ENCODE measurements at places on chromosomes 11 and 22. TPM values are rescaled to one million over a fixed set of nuclear protein-coding genes. Genes with fewer than 3 reads are reported as not detected.

CHEK1 gene
- 30.3 TPM for total RNA-seq

DNAJB7 gene
- not detected for total RNA-seq

TEX54 gene
- total RNA-seq = not detected

LARGE1 gene
- total RNA-seq = 7.2 TPM

MRPL49 gene
- total RNA-seq = 54.2 TPM

DNA sequence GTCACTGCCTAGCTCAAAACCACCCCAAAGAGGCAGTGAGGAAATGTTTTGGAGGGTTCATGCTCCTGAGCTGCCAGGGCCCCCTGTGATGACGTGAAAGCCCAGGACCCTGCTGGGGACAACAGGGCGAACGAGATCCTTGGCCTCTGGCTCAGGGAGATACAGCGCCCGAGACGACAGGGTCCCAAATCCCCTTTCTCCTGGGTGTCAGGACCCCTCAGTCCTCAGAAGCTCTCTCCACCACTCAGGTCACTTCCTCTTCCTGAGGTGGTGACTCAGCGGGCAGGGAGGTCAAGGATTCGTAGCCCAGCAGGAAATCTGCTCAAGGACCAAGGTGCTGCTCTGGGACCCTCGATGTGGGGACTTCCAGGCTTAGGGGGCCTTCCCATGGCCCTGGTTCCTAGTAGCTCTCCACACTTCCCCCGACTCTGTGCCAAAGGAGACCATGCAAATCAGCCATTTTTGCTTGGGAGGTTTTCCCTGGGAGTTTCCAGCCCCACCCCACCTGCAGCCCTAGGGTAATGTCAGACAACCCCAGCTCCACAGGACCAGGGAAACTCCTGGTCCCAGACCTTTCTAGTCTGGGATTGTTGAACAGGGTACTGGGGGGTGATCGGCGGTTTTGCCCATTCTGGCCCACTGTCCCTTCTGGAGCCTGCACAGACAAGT, 12.8 kb downstream of the BCL9L start:
- peaks cover 5% of the 10 kb centered on the region for H3K36me3 ChIP-seq
- no peak overlapping the region for H3K4me3 ChIP-seq
- peak; percentile 24 for DNase-seq
- peak overlapping the region; percentile 96 for H3K27ac ChIP-seq
- H3K27me3 ChIP-seq = no peaks in the 10 kb centered on the region
- peaks cover 65% of the 10 kb centered on the region for H3K4me1 ChIP-seq

DNA sequence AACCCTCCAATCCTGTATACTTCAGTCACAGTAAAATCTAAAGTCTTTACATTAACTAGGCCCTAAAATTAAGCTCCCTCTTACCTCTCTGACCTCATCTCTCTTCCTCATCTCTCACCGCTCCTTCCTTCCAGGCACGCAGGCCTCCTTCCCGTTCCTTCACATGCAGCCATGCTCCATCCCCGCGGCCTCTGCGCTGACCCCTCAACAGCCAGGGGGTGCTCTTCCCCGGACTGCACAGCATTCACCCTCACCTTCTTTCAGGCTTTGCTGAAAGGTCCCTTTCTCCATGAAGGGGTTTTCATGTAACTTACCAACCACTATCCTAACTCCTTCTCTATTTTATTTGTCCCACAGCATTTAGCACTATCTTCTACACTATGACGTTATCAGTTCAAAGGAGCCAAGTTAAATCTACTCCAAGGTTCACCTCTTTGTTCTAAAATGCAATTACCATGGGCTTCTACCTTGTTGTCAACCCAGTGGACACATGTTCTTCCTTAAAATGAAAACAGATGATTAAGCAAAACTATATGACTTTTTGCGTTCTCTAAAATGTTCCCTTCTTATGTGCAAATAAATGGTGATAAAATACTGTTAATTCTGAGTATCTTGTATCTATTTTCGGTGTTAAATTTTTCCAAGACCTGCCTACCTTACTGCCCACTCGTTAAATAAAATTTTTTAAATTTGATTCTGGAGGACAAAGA, 57.8 kb upstream of the APOA1 start:
- peaks cover 19% of the 10 kb centered on the region for H3K36me3 ChIP-seq
- no peak for DNase-seq
- no peaks in the 10 kb centered on the region for H3K27me3 ChIP-seq
- H3K27ac ChIP-seq = no peak overlapping the region
- H3K4me1 ChIP-seq = no peaks in the 10 kb centered on the region

DNA sequence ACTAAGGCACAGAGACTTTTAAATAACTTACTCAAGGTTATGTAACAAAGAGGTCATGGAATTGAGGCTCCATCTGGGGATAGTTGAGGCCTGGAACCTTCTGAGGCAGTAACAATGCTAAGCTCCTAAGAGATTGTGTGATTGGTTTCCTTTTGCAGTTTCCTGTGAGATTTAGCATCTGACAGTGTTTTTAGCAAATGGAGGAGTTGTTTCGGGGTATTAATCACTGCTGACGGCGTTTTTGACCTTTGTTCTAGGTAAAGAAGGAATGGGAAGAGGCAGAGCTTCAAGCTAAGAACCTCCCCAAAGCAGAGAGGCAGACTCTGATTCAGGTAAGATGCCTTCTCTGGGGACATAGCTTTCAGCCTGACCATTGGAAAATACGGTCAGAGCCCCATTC, 32.1 kb upstream of the ST14 start:
- H3K4me3 ChIP-seq = no peak overlapping the region
- peaks cover 45% of the 10 kb centered on the region for H3K36me3 ChIP-seq
- H3K27me3 ChIP-seq = no peaks in the 10 kb centered on the region
- peaks cover 3% of the 10 kb centered on the region for H3K4me1 ChIP-seq
- no peak overlapping the region for H3K27ac ChIP-seq

DNA sequence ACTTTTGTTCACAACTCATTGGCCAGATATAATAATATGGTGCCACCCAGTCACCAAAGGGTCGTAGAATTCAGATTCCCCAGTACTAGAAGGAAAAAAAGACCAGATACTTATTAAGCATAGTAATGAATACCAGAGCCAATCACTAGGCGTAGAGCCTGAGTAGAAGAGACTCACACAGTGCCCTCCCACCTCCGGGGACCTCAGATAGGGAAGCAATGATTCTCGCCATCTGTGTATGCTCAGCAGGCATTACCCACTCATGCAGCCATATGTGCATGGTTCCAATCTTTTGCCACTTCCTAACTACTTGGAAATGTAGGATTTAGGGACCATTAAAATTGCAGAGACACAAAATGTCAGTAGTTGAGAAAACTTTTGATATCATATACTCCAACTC, 85.3 kb downstream of the C11orf87 start:
- H3K4me1 ChIP-seq = no peaks in the 10 kb centered on the region
- H3K36me3 ChIP-seq = no peaks in the 10 kb centered on the region
- no peak for DNase-seq
- no peak overlapping the region for H3K4me3 ChIP-seq

DNA sequence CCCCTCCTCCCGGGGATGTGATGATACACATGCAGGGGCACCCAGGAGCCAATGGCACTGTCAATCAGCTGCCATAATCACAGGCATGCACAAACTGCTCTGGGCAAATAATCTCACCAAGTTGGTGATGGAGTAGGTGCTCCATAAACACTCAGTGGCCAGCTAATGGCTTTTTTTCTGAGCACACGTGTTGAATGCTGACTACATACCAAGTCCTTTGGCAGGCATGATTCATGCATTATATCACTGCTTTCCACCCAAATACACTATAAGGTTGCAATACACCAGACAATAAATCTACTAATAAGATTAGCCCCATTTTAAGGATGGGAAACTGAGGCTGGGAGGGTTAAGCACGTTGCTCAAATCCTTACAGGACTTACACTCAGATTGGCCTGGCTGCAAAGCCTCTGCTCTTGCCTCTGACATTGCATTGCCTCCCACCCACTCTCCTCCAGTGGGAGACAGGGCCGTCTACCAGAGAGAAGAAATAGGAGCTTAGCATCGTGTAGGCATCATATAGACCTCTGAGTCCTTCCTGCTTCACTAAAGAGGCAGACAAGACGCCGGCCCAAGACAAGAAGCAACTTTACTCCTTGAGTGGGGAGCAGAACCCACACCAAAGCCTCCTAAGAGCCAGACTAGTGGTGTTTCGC, 32.7 kb upstream of the ACCSL start:
- H3K4me1 ChIP-seq = peaks cover 9% of the 10 kb centered on the region
- no peaks in the 10 kb centered on the region for H3K27me3 ChIP-seq
- H3K36me3 ChIP-seq = no peaks in the 10 kb centered on the region

DNA sequence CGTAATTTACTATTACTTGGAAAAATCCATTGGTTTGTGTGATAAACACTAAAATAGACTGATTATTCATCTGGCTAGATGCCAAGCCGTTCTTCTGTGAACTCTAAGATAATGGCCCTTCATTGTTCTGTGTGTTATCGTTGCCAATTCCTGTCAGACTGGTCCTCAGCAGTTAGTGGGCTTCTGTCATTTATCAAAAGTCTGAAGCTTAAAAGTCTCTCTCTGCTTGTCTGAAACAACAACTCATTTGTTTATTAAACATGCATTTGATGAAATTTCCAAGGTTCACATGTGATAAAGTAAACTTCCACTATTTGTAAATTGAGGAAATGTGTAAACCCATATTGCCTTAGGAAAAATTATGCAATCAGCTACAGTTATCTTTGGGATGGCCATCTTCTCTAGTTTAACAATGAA, 21.1 kb upstream of the RDX start:
- no peak overlapping the region for H3K27ac ChIP-seq
- peaks cover 2% of the 10 kb centered on the region for H3K4me1 ChIP-seq
- DNase-seq = peak; percentile 49
- H3K4me3 ChIP-seq = no peak overlapping the region
- H3K27me3 ChIP-seq = no peaks in the 10 kb centered on the region

- H3K27me3 ChIP-seq = no peaks in the 10 kb centered on the region
- H3K36me3 ChIP-seq = no peaks in the 10 kb centered on the region
- H3K27ac ChIP-seq = peak overlapping the region; percentile 30
- H3K4me1 ChIP-seq = peaks cover 10% of the 10 kb centered on the region
- no peak for DNase-seq
Observed at GRCh38 chr11:64887757-64888405, 9.5 kb upstream of the EHD1 start.

DNA sequence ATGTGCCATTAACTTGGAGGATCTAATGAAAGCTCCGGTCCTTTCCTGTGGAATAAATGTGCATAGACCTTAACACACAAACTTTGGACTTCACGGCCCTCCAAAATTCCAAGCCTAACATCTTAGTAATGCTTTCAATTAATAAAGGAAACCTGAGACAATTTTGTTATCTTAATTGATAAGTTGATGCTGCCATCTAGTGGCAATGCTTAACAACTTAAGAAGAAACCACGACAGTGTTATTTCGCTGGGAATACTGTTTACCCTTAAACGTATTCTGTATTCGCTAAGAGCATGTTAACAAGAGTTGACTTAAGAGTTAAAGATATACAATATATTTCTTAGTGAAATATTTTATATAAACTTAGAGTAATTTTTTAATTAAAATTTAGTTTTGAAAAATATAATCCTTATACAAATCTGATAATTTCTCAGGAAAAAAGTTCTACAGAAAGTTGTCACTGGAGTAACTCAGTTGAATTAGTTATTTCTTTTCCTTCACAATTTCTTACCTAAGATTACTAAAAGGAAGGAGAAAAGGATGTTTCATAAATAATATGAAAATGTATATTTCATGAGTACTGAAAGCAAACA, 35.0 kb upstream of the OR9G4 start:
- H3K4me1 ChIP-seq = no peaks in the 10 kb centered on the region
- H3K27me3 ChIP-seq = no peaks in the 10 kb centered on the region
- peak; percentile 54 for DNase-seq
- H3K36me3 ChIP-seq = no peaks in the 10 kb centered on the region

DNA sequence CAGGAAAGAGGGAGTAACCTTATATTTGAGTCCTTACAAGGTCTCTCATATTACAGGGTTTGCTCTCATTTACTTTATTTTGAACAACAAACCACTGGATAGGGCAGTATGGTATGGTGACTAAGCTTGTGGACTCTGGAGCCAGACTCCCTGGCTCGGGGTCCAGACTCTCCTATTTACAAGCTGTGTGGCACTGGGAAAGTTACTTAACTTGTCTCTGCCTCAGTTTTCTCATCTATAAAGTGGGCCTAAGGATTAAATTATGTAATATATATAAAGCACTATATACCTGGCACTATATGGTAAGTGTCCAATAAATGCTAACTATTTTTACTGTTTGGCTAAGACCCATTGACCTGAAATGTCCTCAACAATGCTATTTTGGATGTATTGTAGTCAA, 1.7 kb upstream of the DCHS1 start:
- H3K36me3 ChIP-seq = no peaks in the 10 kb centered on the region
- no peak overlapping the region for H3K4me3 ChIP-seq
- no peak overlapping the region for H3K27ac ChIP-seq
- DNase-seq = peak; percentile 28

- 0 out of 2 replicates have a peak, but pooled peaks cover 2% of the 10 kb centered on the region for H3K4me1 ChIP-seq
- peak; percentile 41 for DNase-seq
- H3K27me3 ChIP-seq = no peaks in the 10 kb centered on the region
- no peak overlapping the region for H3K27ac ChIP-seq
Observed at GRCh38 chr11:29208117-29208516, 808.7 kb downstream of the KCNA4 start.

DNA sequence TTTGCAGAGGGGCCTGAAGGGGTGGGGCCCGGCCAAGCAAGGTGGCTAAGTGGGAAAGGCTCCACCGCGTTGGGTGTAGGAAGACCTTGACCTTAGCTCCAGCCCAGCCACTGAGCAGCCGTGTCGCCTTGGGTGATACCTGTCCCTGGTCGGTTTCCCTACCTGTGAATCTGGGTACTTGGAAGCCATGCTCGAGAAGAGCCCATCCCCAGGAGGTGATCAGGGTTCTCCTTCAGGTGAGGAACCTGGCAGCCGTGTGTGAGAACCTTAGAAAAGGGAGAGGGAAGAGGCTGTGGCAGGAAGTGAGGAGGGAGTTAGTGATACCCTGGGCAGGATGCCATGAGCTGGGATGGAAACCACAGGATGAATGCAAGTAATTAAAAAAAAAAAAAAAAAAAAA, 21.6 kb downstream of the PPARA start:
- H3K27me3 ChIP-seq = no peaks in the 10 kb centered on the region
- peak; percentile 74 for DNase-seq
- peaks cover 1% of the 10 kb centered on the region for H3K36me3 ChIP-seq

- no peaks in the 10 kb centered on the region for H3K4me1 ChIP-seq
- H3K27ac ChIP-seq = no peak overlapping the region
- H3K36me3 ChIP-seq = no peaks in the 10 kb centered on the region
- H3K4me3 ChIP-seq = no peak overlapping the region
- H3K27me3 ChIP-seq = peaks cover 6% of the 10 kb centered on the region
- DNase-seq = no peak
Observed at GRCh38 chr11:68140496-68141245, 19.5 kb upstream of the CHKA start.

DNA sequence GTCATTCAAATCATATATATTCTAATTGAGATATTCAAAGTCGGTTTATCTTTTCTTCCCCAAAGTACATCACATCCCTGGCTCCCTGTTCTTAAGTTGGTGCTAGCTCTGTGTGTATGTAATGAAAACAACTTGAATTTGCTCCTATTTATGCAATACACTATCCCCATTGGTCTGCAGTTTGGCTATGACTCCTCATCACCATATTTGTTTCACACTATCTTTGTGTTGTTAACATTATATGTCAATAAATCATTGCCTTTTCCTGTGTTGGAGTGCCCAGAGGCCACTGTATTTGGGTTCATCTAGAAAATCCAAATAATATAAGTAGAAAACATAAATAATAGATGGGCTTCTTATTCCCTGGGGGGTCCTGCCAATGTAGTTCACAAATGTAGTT, 306.6 kb upstream of the TENM4 start:
- no peaks in the 10 kb centered on the region for H3K36me3 ChIP-seq
- no peaks in the 10 kb centered on the region for H3K27me3 ChIP-seq
- H3K4me3 ChIP-seq = no peak overlapping the region
- DNase-seq = no peak
- H3K27ac ChIP-seq = no peak overlapping the region
- no peaks in the 10 kb centered on the region for H3K4me1 ChIP-seq

Measured in IMR-90 (cell line).